PC-3 (cell line): ENCODE measurements at places on chromosomes 2 and 18. TPM values are rescaled to one million over a fixed set of nuclear protein-coding genes. Genes with fewer than 3 reads are reported as not detected.

GRCh38 chr2:3870222-3870621 lies 166.8 kb downstream of the DCDC2C start:
- H3K27ac ChIP-seq = no peak overlapping the region
- DNase-seq = no peak
- H3K4me3 ChIP-seq = no peak overlapping the region
- no peaks in the 10 kb centered on the region for H3K4me1 ChIP-seq
- H3K27me3 ChIP-seq = 0 out of 2 replicates have a peak, but pooled peaks cover 2% of the 10 kb centered on the region
- no peaks in the 10 kb centered on the region for H3K36me3 ChIP-seq

DNA sequence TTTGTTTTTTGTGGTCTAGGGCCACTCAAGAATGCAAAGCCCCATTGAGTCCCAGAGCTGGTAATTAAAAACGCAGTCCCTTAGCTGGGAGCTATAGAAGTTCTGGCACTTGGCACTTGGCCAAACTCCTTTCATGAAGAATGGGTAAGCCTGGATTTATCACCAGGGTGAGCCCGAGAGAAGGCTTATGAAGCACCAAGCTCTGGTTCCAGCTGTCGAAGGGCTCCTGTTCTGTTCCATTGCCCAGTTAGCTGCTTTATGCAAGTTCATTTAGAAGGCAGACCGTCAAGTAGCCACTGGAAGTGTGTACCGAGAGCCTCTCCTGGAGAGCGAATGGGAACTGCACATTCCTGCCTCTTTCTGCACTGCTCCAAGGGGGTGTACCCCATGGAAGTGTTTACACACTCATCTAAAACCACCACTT lies 14.2 kb downstream of the ECEL1 start:
- no peak overlapping the region for H3K4me3 ChIP-seq
- H3K27ac ChIP-seq = no peak overlapping the region
- H3K4me1 ChIP-seq = no peaks in the 10 kb centered on the region
- DNase-seq = peak; percentile 3
- no peaks in the 10 kb centered on the region for H3K36me3 ChIP-seq
- H3K27me3 ChIP-seq = peaks cover 58% of the 10 kb centered on the region

DNA sequence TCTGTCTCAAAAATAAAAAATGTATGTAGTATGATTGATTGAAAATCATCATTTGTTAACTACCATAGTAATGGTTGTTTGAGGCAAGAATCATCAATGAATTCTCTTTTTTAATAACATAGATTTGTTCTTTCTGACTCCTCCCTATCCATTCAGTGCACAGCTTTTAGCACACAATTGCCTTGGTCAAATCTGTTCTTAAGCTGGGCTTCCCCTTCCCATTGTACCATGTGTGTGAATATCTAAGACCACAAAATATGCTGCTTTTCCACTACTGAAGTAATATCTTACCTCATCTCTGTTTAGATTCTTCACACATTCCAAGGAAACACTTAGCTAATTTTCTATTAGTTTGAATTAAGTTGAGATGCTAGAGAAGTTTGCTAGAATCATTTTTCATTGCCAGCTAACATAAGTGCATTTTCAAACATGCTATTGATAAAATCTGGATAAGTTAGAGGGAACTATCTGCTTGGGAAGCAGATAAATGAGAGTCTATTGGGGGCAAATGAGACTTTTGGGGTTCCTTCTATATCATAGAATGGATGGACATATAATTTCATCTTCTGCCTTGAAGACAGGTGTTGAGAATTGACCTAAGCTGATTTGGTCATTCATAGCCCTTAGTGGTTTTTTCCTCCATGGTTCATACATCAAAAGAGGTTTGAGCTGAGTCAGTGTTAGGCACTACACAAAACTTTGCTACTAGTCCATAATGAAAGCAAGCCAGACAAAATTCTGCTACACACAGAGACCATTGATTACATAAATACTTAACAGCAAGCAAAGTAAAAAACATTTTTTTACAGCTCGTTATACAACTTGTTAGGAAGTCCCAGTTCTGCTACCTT lies 231.9 kb downstream of the PLCL1 start:
- H3K4me1 ChIP-seq = no peaks in the 10 kb centered on the region
- no peak overlapping the region for H3K4me3 ChIP-seq
- H3K27me3 ChIP-seq = 0 out of 2 replicates have a peak, but pooled peaks cover 4% of the 10 kb centered on the region
- no peaks in the 10 kb centered on the region for H3K36me3 ChIP-seq
- H3K27ac ChIP-seq = no peak overlapping the region

DNA sequence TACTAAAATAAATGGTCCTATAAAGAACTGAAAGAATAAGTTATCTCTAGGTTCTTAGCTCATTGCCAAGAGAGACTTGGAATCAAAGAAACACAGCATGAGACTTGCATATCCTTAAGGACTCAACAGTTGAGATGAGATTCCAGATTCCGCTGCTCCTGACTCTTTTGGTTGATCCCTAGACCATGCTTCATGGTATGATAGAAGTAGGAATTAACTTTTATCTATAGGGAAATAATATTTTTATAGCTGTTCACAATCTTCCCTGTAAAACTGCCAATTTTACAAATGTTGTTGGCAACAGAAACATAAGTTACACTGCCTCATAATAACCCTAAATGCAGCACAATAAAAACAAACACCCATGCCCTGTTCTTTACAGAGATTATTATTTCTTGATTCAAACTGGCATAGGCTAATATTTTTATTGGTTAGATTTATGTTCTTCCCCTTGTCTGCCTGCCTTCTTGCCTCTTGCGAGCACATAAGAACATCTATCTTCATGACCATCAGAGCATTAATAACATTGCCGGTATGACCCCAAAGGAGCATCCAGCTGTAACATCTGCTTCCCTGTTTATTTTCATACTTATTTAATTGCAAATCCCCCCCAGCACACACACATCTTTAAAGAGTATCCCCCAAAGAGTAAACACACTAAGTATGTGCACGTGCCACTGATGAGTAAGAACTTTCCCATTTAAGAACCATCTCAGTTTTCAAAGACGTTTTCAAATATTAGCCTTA lies 735.7 kb upstream of the SLC8A1 start:
- no peaks in the 10 kb centered on the region for H3K4me1 ChIP-seq
- no peak overlapping the region for H3K4me3 ChIP-seq
- no peaks in the 10 kb centered on the region for H3K36me3 ChIP-seq
- no peak overlapping the region for H3K27ac ChIP-seq
- no peaks in the 10 kb centered on the region for H3K27me3 ChIP-seq
- DNase-seq = no peak

DNA sequence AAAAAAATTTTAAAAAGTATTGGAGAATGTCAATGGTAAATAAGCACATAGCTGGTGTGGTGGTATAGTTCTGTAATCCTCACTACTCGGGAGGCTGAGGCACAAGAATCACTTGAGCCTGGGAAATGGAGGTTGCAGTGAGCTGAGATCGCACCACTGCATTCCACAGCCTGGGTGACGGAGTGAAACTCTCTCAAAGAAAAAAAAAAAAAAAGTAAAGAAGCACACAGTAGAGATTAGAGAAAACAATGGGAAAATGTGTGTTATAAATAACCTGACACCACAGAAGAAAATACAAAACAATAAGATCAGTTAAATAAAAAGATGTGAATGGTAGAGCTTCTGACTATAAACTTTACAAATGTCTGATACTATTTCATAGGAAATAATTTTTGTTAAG lies 163.7 kb upstream of the WDSUB1 start:
- H3K4me1 ChIP-seq = 0 out of 2 replicates have a peak, but pooled peaks cover 4% of the 10 kb centered on the region
- H3K27ac ChIP-seq = no peak overlapping the region
- H3K4me3 ChIP-seq = no peak overlapping the region
- DNase-seq = no peak

DNA sequence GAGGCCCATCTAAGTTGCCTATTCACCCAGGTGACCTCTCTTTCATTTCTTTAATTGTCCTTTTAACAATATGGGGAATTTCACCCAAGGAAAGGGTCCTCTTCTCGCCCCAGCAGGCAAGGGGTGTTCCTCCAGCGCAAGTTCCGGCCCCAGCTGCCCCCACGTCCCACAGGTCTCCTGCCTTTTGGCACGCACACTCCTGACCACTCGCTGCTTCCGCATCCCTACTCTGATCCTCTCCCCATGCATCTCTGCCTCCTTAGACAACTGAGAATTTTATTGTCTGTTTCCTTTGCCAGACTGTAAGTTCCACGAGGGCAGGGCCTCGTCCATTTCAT lies 684 bp upstream of the ARPC2 start:
- peaks cover 6% of the 10 kb centered on the region; the same call in 1 of the 2 replicates for H3K36me3 ChIP-seq
- peaks cover 26% of the 10 kb centered on the region for H3K4me1 ChIP-seq
- H3K27me3 ChIP-seq = no peaks in the 10 kb centered on the region
- H3K27ac ChIP-seq = peak overlapping the region; percentile 43

- H3K4me3 ChIP-seq = no peak overlapping the region
- H3K4me1 ChIP-seq = no peaks in the 10 kb centered on the region
- DNase-seq = no peak
- H3K27me3 ChIP-seq = no peaks in the 10 kb centered on the region
These were observed 180.1 kb downstream of the RDH14 start for GRCh38 chr2:18380321-18380720.

GRCh38 chr18:31929273-31929672 lies 13.7 kb downstream of the TRAPPC8 start:
- H3K27me3 ChIP-seq = no peaks in the 10 kb centered on the region
- no peak for DNase-seq
- no peak overlapping the region for H3K4me3 ChIP-seq
- H3K27ac ChIP-seq = no peak overlapping the region
- H3K4me1 ChIP-seq = no peaks in the 10 kb centered on the region
- H3K36me3 ChIP-seq = no peaks in the 10 kb centered on the region

DNA sequence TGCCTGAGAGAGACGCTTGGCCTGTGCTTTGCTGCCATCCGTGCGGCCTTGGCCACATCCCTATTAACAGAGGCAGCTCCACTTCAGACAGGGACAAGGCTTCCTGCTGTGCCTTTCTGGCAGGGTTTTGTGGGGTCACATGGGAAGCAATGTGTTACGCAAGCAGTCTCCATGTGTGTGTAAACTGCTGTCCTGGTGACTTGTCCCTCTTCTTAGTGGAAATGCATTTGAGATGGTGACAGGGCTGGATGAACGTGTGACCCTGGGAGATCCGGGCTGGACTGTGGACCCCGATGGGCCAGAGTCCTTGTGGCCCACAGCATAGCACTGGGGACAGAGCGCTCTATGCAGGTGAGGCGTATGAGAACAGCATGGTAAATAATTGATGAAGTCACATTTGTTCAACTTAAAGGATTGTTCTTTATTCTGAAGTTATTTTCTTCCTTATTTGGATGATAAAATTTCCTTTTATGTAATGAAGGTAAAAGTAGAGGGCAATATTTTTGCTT lies 23.2 kb downstream of the ASB1 start:
- peaks cover 60% of the 10 kb centered on the region for H3K36me3 ChIP-seq
- DNase-seq = no peak
- H3K4me3 ChIP-seq = no peak overlapping the region
- no peaks in the 10 kb centered on the region for H3K4me1 ChIP-seq
- H3K27me3 ChIP-seq = no peaks in the 10 kb centered on the region

DNA sequence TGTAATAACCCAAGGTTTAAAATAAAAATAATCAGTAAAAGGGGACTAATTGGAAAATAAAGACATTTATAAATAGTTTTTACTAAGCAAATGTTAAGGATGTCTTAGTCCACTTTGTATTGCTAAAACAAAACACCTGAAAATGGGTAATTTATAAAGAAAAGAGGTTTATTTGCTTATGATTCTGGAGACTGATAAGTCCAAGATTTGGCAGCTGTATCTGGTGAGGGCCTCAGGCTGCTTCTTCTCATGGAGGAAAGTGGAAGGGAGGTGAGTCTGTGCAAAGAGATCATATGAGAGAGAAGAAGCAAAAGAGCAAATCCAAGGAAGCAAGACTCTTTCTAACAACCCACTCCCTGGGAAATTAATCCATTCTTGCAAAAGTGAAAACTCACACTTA lies 299.5 kb downstream of the DSC3 start:
- no peak overlapping the region for H3K27ac ChIP-seq
- DNase-seq = no peak
- no peaks in the 10 kb centered on the region for H3K4me1 ChIP-seq
- no peaks in the 10 kb centered on the region for H3K36me3 ChIP-seq
- H3K4me3 ChIP-seq = no peak overlapping the region

DNA sequence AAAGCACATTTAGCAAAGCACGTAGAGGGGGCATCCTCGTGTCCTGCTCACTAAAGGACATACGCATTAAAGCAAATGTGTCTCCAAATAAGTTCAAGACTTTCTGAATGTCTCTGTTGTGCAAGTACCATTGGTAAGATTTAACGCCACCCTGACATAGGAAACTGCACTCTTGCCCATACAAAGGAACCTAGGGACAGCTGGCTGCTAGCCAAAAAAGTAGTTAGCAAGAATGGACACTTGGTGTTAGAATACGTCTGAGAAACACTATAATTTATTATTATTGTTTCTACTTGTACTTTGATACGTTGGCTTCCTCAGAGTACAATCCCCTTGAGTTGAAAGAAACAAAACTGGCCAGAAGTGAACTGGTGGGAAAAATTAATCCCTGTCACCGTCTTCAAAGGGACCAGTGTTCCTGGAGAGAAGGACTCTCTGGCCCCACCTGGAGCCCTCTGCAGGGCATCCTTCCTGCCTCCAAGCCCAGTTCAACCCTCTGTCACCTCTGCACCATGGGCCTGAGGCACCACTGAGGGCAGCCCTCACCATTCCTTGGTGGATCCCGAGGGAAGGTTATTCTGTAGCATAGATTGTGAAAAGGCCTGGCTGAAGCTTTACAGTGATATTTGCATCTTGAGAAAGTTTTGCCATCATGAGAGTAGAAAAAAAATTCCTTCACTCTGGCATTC lies 51.4 kb upstream of the APCDD1 start:
- no peaks in the 10 kb centered on the region for H3K4me1 ChIP-seq
- no peak overlapping the region for H3K27ac ChIP-seq
- H3K4me3 ChIP-seq = no peak overlapping the region
- DNase-seq = no peak
- H3K27me3 ChIP-seq = peaks cover 86% of the 10 kb centered on the region
- no peaks in the 10 kb centered on the region for H3K36me3 ChIP-seq

DNA sequence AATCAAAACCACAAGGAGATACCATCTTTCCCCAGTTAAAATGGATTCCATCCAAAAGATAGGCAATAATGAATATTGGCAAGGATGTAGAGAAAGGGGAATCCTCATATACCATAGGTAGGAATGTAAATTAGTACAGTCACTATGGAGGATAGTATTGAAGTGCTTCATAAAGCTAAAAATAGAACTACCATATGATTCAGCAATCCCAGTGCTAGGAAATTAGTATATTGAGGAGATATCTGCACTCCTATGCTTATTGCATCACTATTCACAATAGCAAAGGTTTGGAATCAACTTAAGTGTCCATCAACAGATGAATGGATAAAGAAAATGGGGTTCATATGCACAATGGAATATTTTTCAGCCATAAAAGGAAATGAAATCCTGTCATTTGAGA lies 251.2 kb downstream of the ZNF804A start:
- H3K4me1 ChIP-seq = no peaks in the 10 kb centered on the region
- H3K4me3 ChIP-seq = no peak overlapping the region
- H3K27ac ChIP-seq = no peak overlapping the region
- H3K36me3 ChIP-seq = no peaks in the 10 kb centered on the region
- DNase-seq = no peak

The SLC66A3 gene
- 12.6 and 19.2 TPM in 2 replicates for total RNA-seq

The POTEC gene
- 0.04 TPM in 1 of 2 replicates, not detected in the other for total RNA-seq

The APCDD1 gene
- total RNA-seq = not detected in 2 replicates

The CTNNA2 gene
- not detected in 2 replicates for total RNA-seq

The CCDC74B gene
- total RNA-seq = 8.6 and 9.8 TPM in 2 replicates
